ENCODE measurements at places on chromosomes 16 and 17.

DNA sequence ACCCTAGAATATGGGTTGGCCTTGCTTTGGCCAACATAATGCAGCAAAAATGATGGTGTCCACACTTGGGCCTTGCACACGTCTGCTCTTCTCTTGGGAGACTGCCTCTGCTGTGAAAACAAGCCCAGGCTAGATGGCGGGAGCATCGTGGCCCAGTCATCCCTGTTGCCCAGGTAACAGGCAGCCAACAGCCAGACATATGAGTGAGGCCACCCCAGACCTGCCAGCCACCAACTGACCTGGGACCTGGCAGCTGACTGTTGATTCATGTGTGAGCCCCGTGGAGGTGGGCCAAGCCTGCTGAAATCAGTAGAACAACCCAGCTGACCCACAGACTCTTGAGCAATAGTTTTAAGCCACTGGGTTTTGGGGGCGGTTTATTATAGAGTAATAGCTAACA is 39.4 kb upstream of the CDH3 start:
- H3K36me3 ChIP-seq: no peaks in the 10 kb centered on the region
- H3K4me1 ChIP-seq: no peaks in the 10 kb centered on the region
- DNase-seq: no peak
- no peaks in the 10 kb centered on the region for H3K27me3 ChIP-seq

- H3K4me1 ChIP-seq: no peaks in the 10 kb centered on the region
- H3K27ac ChIP-seq: no peak overlapping the region
- H3K27me3 ChIP-seq: no peaks in the 10 kb centered on the region
- H3K36me3 ChIP-seq: peaks cover 93% of the 10 kb centered on the region
- no peak for DNase-seq
Observed at GRCh38 chr16:8808613-8809353, 11.1 kb downstream of the PMM2 start.

GRCh38 chr17:4362141-4362540 is 4.3 kb downstream of the UBE2G1 start:
- no peaks in the 10 kb centered on the region for H3K27me3 ChIP-seq
- H3K36me3 ChIP-seq: peaks cover 32% of the 10 kb centered on the region
- H3K4me1 ChIP-seq: peaks cover 61% of the 10 kb centered on the region
- H3K27ac ChIP-seq: no peak overlapping the region

DNA sequence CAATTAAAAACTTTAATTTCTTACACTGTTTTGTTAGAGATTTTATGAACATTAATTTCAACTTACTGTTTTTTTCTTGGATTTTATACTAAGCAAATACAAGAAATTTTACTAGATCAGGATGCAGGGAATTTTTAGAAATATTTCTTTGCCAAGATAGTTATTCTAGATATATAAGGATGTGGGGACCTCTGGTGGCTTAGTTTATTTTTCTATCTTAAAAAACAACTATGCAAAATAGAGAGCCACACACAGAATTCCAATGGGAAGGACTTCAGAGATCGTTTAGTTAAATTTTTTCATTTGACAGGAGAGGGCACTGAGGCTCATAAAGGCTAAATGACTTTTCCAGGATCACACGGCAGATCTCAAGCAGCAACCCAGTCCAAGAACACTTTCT is 23.0 kb upstream of the CAPNS2 start:
- H3K27me3 ChIP-seq: no peaks in the 10 kb centered on the region
- H3K4me1 ChIP-seq: no peaks in the 10 kb centered on the region
- no peaks in the 10 kb centered on the region for H3K36me3 ChIP-seq
- DNase-seq: no peak
- no peak overlapping the region for H3K27ac ChIP-seq

- peaks cover 32% of the 10 kb centered on the region for H3K36me3 ChIP-seq
- peak overlapping the region; percentile 71 for H3K27ac ChIP-seq
- DNase-seq: peak; percentile 41
- no peaks in the 10 kb centered on the region for H3K27me3 ChIP-seq
Observed at GRCh38 chr17:32487473-32488176, 832 bp downstream of the CDK5R1 start.

DNA sequence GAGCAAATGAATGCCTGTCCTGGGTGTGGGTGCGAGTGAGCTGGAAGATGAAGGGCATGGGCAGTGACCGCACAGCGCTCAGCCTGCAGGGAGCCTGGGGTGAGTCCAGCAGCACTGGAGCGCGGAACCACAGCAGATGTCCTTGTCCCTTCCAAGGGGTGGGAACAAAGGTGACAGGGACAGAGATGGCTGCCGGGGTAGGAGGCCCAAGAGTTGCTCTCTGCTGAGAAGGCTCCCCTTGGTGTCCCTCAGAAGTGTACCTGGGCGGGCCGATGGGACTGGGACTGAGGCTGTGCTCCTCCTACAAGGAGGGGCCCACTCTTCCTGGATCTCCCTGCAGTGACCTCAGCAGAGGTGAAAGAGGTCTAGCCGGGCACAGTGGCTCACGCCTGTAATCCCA is 7.6 kb upstream of the PGAP6 start:
- no peaks in the 10 kb centered on the region for H3K27me3 ChIP-seq
- DNase-seq: no peak
- no peaks in the 10 kb centered on the region for H3K36me3 ChIP-seq
- peaks cover 4% of the 10 kb centered on the region for H3K4me1 ChIP-seq
- no peak overlapping the region for H3K27ac ChIP-seq

DNA sequence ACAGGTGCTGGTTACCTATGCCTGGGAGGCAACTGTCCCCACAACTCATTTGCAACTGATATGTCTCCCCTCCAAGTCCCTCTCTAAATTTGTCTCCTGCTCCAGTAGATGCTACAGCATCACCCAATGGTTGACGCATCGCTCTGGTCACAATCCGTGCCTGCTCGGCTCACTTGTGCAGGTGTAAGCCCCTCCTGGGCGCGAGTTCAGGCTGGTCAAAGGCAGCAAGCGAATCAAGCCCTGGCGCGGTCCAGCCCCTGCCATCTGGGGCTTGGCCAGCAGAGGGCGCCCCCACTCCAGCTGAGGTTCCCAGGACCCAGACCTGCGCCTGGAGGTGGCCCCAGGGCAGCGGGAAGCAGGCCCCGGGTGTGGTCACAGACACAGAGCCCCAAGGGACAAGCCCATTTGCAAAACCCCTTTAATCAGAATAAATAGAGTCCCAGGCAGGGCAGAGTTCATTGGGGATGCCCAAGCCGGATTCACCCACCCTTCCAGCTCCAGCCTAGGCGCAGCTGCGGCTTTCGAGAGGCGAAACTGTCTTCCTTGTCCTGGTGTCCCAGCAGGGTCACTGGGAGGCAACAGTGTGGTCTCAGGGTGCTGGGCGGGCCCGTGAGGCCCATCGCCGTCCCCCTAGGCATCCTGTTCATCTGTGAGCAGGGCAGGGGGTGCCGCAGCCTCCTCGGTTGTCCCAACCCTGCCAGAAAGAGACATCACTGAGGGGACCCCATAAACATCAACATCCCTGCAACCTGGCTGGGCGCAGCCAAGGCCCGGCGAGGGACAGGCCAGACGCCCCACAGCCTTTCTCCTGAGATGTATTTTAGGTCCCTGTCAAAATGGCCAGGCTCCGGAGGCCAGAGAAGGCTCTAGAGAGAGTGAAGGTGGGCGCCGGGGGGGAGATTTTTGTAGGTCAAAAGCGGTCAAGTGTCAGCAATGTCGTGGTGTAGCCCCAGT is 15.8 kb downstream of the TMC6 start:
- peaks cover 26% of the 10 kb centered on the region for H3K4me1 ChIP-seq
- peaks cover 74% of the 10 kb centered on the region for H3K36me3 ChIP-seq
- peak; percentile 89 for DNase-seq
- H3K27ac ChIP-seq: peak overlapping the region; percentile 80
- no peak overlapping the region for H3K4me3 ChIP-seq
- no peaks in the 10 kb centered on the region for H3K27me3 ChIP-seq

DNA sequence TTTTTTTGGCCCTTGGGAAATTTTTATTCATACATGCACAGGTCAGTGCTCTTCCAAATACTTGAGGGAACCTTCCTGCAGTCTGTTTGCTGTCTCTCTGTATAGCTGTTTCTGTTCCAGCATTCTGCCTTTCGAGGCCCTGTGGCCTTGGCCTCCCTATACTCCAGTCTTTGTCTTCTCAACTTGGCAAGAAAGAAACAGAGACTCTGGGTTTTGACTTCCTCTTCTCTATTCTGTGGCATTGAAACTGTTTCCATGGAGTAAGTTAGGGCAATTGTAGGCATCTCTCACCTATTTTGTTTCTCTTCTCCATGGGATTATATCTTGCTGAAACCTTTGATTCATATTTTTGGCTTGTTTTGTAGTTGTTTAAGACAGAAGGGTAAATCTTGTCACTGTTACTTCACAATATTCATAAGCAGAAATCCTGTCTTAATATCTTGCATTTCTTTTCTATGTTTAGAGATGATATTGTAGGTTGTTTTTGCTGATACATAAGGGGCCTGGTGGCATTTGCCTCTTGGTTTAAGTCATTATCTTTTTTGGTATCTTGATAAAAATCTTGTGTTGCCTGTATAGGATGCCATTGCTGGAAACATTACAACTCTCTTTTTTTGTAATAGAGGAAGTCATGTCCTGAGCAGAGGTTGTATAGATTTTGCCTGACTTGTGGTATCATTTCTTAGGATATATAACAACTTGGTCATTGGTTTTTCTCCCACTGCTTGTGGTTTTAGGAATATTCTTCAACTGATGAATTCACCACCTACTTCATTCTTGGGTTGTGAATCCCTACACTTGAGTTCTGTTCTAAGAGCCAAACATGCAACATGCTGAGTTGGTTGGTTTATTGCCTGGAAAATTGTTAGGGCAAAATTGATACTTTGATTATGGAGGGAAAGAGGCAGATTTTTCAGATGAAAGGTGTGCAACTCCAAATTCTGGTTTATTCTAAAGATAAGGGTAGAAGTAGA is 168.6 kb downstream of the FTO start:
- H3K36me3 ChIP-seq: peaks cover 53% of the 10 kb centered on the region
- H3K4me1 ChIP-seq: peaks cover 4% of the 10 kb centered on the region
- no peak for DNase-seq

GRCh38 chr17:17453088-17453487 is 23.7 kb upstream of the MED9 start:
- no peaks in the 10 kb centered on the region for H3K4me1 ChIP-seq
- DNase-seq: no peak
- no peak overlapping the region for H3K27ac ChIP-seq
- no peak overlapping the region for H3K4me3 ChIP-seq
- no peaks in the 10 kb centered on the region for H3K36me3 ChIP-seq
